ENCODE measurements at places on chromosomes 5 and 9. TPM values are rescaled to one million over a fixed set of nuclear protein-coding genes. Genes with fewer than 3 reads are reported as not detected.

CBY3 gene
- 0.36 TPM for total RNA-seq

CTSV gene
- total RNA-seq, result 0.11 TPM

TMEM252 gene
- not detected for total RNA-seq

SARDH gene
- total RNA-seq, result 17.7 TPM

DNA sequence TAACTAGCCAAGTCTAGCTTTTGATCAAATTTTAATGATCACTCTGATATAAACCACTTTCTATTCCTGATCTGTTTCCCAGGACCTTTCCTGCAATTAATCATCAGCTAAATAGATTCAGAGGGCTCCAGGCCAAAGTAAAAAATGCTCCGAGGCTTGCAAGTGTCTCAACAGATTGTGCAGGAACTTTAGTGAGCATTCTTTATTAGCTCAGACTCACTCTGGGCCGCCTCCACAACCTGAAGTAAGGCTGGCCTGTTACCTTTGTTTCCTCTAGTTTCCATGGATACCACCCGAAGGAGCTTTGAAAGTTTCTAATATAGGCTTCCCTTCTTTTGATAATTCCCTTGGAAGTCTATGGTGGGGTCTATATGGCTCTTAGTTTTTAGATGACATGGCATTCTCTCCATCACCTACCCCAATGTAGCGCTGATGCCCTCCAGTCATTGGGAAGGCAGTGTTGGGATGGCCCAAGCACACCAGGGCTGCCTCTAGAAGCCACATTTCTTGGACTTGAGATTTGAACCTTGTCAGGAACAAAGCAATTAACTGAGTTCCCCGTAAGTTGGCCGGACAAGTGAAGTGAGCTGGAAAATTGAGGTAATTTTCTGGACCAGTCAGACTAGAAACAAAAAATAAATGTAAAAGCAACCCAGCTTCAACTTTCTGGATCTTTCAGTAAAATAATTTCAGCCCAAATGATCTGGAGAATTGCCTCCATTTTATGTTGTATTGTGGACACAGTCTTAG is 97.6 kb upstream of the LHFPL2 start:
- no peak overlapping the region for H3K4me3 ChIP-seq
- no peaks in the 10 kb centered on the region for H3K4me1 ChIP-seq
- peaks cover 2% of the 10 kb centered on the region for H3K27me3 ChIP-seq
- no peak for DNase-seq
- no peak overlapping the region for H3K27ac ChIP-seq
- H3K36me3 ChIP-seq, result no peaks in the 10 kb centered on the region

DNA sequence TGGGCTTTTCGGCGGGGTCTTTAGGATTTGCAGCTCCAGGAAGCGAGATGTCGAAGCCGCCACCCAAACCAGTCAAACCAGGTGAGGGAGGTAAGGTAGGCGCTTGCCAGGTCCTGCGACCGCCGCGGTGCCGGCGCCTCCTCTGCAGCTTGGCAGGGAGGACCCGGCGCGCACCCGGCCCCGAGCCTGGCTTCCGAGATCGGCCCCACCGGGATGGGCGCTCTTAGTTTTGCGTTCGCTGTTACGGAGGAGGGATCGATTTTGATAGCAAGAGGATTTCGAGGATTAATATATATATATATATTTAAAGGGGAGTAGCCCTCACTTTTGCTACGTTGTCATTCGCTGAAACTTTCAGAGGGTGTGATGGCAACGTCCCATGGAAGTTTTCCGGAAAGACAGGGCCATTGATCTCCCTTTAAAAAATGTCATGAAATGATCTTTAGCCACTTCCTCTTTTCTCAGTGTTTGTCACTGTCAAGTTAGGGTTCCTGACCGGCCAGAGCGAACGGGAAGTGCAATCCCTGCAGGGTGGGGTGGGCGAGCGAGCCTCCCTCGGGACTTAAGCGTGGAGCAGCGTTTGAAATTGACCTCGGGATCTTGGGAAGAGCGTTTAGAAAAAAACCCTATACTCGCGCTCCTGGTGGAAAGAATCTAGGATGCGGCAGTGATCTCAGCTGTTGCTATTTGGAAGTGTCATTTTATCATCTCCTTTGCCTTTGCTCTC is 495 bp downstream of the OSTF1 start:
- H3K36me3 ChIP-seq, result peaks cover 4% of the 10 kb centered on the region
- H3K4me3 ChIP-seq, result peak overlapping the region; percentile 92
- H3K27ac ChIP-seq, result peak overlapping the region; percentile 67
- DNase-seq, result no peak
- H3K27me3 ChIP-seq, result no peaks in the 10 kb centered on the region

DNA sequence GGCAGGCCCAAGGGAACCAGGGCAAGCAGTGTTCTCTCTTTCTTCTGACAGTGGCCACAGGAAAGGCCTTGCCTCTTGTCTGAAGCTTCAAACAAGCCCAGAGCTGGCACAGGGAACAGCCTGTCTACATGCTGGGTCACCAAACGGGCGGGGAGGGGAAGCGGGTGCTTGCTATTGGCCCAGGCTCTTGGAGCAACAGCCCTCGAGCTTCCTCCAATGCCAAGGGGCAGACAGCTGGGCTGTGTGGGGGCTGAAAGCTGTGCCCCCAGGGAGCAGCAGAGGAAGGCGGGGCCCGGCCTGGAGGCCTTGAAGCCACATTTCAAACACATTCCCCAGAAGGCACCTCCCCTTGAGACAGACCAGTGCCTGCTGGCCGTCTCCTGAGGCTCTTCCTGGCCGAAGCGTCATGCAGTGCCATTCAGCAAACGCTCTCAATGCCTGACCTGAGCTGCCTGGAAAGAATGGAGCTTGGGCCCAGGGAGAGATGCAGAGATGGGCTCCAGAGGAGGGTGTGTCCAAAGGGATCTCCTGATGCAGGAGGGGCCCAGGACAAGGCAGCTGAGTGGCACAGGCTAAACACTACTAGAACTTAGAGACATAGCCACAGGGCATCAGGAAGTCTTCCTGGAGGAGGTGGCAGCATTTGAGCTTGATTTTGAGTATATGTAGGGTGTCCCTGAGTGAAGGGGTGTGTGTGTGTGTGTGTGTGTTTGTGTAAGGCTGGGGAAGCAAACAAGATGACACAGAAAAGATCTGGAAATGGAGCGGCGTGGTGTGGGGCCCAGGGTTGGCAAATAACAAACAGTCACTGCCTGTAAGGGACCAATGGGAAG is 2.5 kb downstream of the FIBCD1 start:
- H3K27ac ChIP-seq, result no peak overlapping the region
- no peak for DNase-seq
- H3K27me3 ChIP-seq, result peaks cover 53% of the 10 kb centered on the region
- peaks cover 11% of the 10 kb centered on the region for H3K4me1 ChIP-seq
- no peaks in the 10 kb centered on the region for H3K36me3 ChIP-seq

DNA sequence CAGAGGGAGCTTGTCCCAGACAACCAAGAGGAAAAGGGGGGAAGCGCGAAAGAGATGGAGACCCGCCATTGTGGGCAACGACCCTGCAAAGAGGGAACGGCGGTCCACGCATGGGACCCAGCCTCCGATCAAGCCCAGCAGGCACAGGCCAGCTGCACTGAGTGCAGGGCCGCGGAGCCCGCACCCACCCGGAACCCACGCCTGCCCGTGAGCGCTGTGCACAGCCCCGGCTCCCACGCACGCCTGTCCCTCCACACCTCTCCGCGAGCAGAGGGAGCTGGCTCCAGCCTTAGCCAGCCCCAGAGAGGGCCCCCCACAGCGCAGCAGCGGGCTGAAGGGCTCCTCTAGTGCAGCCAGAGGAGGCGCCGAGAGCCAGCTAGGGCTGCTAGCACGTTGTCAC is 416.5 kb downstream of the DMRTA1 start:
- H3K4me1 ChIP-seq, result no peaks in the 10 kb centered on the region
- H3K4me3 ChIP-seq, result no peak overlapping the region
- H3K36me3 ChIP-seq, result no peaks in the 10 kb centered on the region
- no peaks in the 10 kb centered on the region for H3K27me3 ChIP-seq
- no peak overlapping the region for H3K27ac ChIP-seq

DNA sequence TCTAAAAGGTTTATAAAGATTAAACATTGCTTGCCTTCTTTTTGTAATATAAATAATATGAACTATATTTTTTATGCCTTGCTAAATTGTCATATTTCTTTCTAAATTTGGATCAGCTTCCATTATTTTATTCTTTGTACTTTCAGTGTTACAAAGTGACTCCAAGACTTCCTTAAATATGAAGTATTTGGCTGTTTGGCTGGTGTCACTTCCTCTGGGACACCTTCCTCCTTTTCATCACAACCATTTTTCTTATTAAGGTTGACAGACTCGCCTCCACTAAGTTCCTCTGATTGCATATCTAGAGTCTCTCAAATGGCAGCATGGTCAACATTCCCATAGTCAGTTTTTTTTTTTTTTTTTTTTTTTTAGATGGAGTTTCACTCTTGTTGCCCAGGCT is 73.8 kb upstream of the SLC1A1 start:
- no peaks in the 10 kb centered on the region for H3K27me3 ChIP-seq
- no peaks in the 10 kb centered on the region for H3K36me3 ChIP-seq
- H3K4me3 ChIP-seq, result no peak overlapping the region
- H3K27ac ChIP-seq, result no peak overlapping the region
- no peak for DNase-seq

GRCh38 chr5:151202381-151203139 is 21.3 kb downstream of the CCDC69 start:
- peaks cover 41% of the 10 kb centered on the region for H3K4me1 ChIP-seq
- no peak for DNase-seq
- H3K36me3 ChIP-seq, result peaks cover 63% of the 10 kb centered on the region
- peak overlapping the region; percentile 38 for H3K27ac ChIP-seq
- no peak overlapping the region for H3K4me3 ChIP-seq

DNA sequence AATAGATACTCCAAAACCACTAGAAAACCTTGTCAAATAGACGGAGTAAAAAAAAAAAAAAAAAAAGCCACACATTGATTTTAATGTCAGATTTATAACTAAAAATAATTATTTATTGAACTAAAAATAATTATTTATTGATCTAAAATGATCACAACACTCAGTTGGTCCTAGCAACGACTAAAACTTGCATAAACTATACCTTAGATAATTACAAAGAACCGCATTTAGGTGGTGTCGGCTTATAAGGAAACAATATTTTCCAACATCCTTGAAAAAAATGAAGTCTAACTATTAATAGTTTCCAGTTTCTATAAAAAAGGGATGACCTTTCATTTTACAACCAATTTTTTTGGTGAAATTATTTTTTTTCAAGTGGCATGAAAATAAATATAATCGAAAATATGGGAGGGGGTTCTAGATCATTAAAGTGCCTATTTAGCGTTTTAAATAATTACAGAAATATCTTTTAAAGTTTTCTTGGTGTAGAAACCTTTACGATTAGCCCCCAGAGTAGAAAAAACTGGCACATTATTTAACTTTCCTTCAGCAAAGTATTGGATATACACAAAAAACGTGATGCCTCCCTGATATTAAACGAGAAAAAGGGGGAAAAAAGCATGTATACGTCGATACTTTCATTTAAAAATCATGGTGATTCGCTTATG is 3.7 kb downstream of the ARRDC3 start:
- peak overlapping the region; percentile 98 for H3K27ac ChIP-seq
- peaks cover 13% of the 10 kb centered on the region for H3K4me1 ChIP-seq
- H3K27me3 ChIP-seq, result no peaks in the 10 kb centered on the region

DNA sequence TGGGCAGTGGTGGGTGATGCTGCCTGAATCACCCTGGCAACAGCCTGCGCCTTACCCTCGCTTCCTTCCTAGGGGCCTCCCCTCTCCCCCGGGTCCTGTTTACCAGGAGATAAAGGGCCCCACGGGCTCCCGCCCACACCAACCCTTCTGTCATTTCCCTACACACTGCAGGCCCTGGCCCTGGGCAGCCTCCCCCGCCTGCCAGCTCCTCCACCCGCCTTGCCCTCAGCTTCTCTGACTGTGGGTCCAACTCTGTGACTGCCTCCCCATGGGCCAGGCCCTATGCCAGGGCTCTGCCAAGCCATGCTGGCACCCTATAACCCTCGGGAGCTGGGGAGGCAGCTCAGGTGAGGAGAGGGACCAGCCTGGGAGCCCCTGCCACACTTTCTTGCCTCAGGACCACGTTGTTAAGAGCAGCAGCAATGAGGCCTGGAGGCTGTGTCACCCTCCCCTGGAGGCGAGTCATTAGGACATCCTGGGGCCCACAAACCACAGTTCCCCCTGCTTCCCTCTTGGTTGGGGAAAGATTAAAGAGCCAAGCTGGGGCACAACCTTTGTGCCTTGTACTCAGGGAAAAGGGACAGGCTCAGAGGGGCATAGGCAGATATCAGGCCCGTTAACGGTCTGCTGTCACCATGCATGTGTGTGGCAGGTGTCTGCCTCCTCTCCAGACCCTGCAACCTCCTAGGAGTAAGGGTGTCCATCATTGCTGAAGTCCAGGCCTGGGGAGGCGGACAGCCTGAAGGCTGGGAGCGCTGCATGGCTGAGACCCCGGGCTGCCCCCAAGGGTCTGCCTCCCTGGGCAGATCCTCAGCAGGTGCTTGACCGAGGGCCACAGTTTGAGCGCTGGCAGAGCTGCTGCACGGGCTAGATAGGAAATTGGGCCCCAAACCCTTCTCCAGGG is 2.8 kb downstream of the MGAT4B start:
- DNase-seq, result no peak
- H3K27ac ChIP-seq, result peak overlapping the region; percentile 41
- H3K4me3 ChIP-seq, result no peak overlapping the region
- peaks cover 17% of the 10 kb centered on the region for H3K36me3 ChIP-seq
- H3K27me3 ChIP-seq, result no peaks in the 10 kb centered on the region

DNA sequence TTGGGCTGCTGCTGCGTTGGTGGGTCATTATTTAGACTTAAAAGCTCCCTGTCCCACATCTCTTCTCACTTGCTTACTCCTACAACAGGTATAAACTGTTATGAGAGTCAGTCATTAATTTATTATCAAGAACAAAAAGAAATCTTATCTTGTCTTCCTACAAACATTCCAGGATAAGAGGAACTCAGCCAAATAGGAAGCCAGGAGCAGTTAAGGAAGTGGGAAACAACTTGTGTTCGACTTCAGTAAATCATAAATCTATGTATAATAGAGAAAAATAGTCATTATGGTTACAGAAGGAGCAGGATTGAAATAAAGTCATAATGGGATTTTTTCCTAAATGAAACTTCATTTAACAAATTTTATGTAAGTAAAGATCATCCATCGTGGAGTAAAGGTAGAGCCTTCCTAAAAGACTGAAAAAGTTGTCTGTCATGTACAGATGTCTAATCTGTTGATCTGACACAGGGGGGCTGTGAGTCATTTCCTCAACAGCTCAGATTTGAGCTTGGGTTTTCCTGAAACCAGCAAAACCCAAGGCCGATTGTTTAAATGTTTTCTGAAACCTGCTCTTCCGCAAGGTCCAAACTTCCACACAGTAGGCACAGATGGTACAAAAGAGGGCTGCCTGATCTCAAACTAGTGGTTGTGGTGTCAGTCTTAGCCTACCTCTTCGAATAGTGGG is 25.3 kb upstream of the LRRTM2 start:
- H3K4me1 ChIP-seq, result no peaks in the 10 kb centered on the region
- DNase-seq, result peak; percentile 7
- no peak overlapping the region for H3K4me3 ChIP-seq
- no peak overlapping the region for H3K27ac ChIP-seq
- H3K36me3 ChIP-seq, result peaks cover 6% of the 10 kb centered on the region

- DNase-seq, result no peak
- H3K4me1 ChIP-seq, result no peaks in the 10 kb centered on the region
- H3K27ac ChIP-seq, result no peak overlapping the region
- no peaks in the 10 kb centered on the region for H3K36me3 ChIP-seq
Observed at GRCh38 chr5:106454651-106455415, 1215.9 kb downstream of the EFNA5 start.

Data from CD4-positive, alpha-beta T cell (primary cell).